Stimulated activated CD8-positive, alpha-beta memory T cell treated with anti-CD3 and anti-CD28 coated beads, Interleukin-7, amount 100 ng/mL, for 1 hour (primary cell): ENCODE measurements at places on chromosomes 12 and 14.

- no peak for DNase-seq
Observed at GRCh38 chr12:4273652-4274395, at the start of gene CCND2. Gene CCND2 (plus strand): TSS chr12:4273762. CDS start chr12:4274041, 279 bp downstream.

DNA sequence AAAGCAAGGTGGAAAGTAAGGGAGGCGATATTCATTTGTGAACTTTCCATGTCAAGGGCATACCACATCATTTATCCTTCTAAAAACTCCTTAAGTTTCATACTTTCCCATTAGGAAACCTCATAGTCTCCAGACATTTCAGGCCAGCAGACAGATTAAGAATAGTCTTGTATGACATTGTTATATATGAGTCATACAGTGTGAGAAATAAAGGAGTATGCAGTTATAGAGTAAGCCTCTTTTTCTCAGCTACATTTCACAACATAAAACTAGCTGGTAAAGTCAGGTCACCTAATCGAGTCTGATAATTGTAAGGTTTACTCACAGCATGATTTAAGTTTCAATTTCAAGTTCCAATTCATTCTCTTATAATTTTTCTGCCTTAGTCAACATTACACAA, 164.3 kb downstream of the GRIP1 start:
- no peak for DNase-seq

GRCh38 chr12:27818401-27818918, 38.4 kb upstream of the MANSC4 start:
- DNase-seq, result no peak

DNA sequence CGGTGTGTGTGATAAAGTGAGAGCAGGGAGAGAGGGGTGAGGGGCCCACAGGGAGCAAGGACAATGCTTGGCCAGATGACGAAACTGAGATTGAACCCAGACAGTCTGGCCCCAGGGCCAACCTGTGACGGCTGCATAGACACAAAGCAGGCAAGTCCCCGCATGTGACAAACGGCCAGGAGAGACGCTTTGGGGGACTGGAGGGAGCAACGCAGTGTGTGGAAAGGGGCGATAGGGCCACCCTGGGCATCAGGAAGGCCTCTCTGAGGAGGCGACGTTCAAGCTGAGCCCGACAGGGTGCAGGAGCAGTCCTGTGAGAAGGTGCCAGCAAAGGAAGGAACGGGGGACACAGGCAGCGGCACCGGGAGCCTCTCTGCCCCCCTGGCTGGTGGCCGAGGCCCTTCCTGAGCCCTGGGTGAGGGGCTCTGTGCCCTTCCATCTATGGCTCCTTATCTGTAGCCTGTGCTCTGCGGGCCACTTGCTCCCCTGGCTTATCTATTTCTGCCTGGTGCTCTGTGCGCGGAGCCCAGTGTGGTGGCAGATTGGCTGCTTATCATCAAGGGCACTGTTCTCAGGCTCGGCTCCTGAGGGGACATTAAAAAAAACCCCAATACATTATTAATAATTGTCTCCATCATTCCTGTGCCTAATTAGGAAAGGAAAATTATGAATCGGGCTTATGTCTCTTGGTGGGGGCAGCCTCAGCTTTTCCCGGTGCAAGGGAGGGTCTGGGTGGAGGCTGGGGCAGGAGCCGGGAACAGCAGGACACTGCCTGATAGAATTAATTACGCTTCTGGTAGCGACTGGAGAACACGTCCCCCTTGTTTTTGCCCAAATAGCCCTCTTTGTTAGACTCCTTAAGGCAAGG, 39.8 kb downstream of the PRIMA1 start:
- DNase-seq, result no peak

- DNase-seq, result no peak
Observed at GRCh38 chr14:50038398-50039119, 77.8 kb downstream of the VCPKMT start.

DNA sequence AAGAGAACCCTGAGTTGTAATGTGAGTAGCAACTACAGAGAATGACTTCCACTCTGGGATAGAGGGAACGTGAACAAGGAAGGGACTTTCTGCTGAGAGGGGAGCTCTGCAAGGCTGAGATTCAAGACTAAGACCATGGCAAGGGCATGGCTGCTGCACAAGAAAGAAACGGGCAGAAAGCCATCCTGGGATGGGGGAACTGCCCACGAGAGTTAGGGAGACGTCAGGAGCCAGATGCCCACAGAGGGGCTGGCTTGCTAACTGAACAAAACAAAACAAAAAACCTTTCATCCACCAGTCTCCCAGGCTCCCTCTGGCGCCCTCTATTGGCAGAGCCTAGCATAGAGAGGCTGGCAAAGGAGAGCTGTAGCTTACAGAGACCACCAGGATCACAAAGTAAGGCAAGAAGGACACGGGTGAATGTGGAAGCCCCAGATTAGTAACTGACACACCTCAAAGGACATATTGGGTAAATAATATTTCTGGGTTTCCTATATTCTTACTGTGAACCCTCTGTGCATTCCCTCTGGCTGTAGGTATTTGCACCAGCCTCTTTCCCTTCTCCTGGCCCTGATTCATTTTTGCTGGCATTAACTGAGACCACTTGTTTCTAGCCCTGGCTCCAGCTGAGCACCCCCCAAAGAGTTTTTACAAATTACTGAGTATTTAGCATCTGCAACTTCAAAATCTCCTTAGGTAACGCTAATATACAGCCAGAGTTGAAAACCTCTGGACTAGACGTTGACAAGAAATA, 338.3 kb downstream of the EMP1 start:
- DNase-seq, result no peak

GRCh38 chr14:77763978-77764377, 3.0 kb upstream of the SNW1 start:
- no peak for DNase-seq

DNA sequence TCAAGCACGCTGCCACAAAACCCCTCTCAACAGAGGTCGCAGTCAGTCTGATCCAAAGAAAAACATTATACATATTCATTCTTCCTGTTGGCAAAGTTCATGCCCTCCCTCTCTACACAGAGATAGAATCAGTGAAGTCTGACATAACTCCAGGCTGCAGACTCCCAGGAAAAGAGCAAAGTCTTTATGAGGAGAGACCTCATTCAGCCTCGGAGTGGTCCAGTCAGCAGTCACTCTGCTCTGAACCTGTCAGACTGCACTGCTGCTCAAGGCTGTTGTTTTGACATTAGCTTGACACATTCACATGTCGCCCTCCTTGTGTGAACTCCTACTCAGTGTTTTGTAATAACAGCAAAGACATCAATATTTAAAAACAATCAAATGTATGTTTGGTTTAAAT, 241.2 kb upstream of the G2E3 start:
- DNase-seq, result no peak

GRCh38 chr14:54478636-54479215, 10.1 kb downstream of the GMFB start:
- no peak for DNase-seq

GRCh38 chr14:100239211-100239839, 381 bp downstream of the YY1 start:
- no peak for DNase-seq

- no peak for DNase-seq
Observed at GRCh38 chr12:124096869-124097434, 123.9 kb downstream of the ZNF664 start.
